NCI-H1417 (cell line): ENCODE measurements at places on chromosomes 5 and 9.

GRCh38 chr5:18072600-18072999 lies 438.3 kb downstream of the TAF11L14 start:
- DNase-seq: no peak

DNA sequence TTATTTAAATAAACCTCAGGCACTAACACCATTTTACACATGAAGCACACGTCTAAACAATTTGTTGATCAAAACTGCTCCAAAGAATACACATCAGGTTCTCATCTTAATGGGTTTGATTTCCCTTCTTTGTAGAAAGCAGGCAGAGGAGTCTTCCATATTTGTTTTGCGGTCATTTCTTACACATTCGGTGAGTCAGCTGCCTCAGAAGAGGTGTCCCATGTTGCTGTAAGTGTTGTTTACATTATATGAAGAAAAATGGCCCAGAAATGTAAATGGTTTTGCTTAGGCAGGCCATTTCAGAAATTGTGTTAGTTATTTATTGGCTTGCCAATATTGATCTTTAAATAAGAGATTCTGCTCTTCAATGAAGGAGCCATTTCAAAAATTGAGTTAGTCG lies 325.8 kb downstream of the TENT4A start:
- no peak for DNase-seq

DNA sequence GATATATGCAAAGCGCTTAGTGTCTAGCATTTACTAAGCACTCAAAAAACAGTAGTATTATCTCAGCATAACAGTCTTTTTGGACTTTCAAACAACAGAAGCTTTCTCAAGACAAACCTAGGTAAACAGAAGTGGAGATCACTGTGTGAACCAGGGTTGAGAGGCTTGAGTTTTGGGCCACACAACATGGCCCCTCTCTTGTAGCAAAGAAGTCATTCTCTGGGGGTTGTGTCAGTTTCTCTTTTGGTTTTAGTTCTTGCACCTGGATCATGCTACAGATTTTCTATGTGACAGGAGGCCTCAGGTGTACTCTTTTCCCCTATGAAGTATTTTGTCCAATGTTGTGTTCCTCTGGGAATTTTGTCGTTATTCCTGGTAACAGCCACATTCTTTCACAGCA lies 30.0 kb downstream of the INSYN2B start:
- DNase-seq: no peak

DNA sequence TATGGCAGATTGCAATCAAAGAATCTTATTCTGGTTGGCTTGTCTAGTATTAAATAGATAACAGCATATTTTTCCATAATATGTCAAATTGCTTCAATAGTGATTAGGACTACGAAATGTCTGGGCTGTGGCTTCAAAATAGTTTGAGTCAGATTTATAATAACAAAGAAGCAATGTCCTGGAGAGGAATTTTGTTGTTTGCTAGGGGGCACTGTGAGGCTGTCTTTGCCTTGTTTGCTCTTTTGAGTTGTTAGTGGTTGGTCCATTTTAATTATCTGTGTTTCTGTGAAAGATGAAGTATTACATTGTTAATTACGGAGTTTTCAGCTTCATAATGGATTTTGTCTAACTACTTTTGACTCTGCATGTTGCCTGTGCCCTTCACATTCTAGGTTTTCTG lies 713.6 kb downstream of the TLE4 start:
- no peak for DNase-seq

- DNase-seq: no peak
These were observed 20.5 kb downstream of the MSX2 start for GRCh38 chr5:174744896-174745295.

DNA sequence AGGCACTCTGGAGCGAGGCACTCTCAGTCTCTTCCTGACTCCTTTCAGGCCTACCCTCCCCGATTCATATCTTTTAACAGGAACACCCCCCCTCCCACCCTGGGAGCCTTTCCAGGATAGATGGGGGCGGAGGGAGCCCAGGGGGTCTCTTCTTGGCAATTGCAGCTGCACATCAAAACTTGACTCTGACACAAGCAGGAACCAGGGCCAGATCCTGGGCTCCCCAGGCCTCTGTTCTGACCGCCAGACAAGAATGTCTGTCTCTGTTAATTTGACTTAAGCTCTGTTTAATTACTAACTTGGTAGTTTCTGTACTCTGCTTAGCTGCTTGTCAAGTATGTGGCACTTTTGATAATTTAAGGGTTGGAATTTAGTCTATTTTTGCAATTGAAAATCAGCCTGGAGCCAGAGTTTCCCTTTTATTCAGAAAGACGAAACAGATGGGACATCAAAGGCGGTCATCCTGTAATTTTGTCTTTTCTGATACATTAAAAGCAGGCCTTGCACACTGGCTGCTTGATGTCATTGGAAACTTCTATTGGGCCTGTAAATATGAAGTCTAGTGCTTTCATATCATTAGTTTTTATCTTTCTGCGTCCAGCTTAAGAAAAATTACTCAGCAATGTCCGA lies 43.3 kb downstream of the ACTL7B start:
- DNase-seq: peak; percentile 33

DNA sequence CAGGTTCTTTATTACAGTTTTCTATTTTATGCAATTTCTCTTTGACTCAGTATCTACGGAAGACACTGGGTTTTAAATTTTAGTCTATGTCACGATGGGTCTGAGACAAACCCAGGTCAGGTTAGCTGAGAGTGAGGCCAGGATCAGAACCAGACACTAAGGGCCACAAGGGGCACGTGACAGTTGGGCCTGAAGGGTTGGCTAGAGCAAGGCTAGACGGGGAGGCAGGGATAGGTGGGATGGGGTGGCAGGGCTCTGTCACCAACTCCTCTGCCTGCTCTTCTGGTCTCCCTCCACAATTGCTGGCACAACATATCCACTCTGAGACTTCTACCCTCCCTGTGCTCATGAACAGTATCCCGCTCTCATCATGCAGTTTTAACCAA lies 76.4 kb downstream of the MED27 start:
- DNase-seq: no peak

DNA sequence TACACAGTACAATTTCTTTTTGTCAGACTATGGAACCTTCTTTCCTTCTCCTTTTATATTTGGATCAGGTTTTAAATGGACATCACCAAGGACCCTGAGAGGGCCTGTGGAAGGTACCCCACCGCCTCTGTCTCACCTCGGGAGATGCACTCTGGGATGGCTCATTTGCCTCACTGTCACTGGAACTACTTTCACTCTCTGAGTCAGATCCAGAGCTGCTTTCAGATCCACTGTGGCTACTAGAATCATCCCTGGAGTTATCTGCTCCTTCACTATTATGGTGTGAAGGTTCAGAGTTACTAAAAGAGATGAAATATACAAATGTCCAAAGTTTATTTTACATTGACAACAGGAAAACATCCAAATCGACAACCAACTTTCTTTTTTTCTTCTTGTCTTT lies 24.6 kb downstream of the LEAP2 start:
- no peak for DNase-seq

GRCh38 chr9:123339666-123340510 lies 16.1 kb upstream of the CRB2 start:
- DNase-seq: peak; percentile 46

DNA sequence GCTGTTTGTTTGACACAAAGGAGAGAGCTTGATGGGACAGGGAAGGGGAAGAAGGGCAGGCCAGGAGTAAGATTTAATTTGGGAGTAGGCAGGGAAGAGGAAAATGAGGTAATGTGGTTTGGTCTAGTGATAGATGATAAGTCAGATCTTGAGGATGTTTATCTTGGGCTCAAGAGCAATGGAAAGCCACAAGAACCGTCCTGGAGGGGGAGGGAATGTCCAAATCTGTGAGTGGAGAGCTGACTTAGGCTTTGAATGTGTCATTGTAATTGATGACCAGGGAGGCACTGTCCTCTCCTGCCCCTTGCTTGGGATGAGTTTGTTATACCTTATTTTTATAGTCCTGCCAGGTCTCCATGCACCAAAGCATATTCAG lies 37.5 kb downstream of the MAMDC2 start:
- no peak for DNase-seq

DNA sequence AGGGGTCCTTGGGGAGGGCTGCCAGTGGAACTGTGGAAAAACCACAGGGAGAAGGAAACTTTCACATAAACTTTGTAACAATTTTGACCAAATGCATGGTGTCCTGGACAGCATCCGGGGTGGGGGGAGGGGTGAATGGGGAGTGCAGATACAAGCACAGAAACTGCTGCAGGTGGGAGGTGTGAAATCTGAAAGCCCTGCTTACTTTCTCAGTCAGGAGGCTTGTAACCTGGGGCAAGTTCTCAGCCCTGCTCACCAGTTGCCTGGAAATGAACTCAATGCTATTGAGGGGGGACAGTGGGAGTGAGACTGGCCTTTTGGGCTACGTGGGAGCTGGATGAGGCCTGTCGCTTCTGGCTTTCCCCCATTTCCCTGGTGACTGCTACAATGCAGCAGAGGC lies 694.5 kb upstream of the ZNF608 start:
- no peak for DNase-seq

- no peak for DNase-seq
These were observed 45.8 kb downstream of the LRRTM2 start for GRCh38 chr5:138829341-138829740.

DNA sequence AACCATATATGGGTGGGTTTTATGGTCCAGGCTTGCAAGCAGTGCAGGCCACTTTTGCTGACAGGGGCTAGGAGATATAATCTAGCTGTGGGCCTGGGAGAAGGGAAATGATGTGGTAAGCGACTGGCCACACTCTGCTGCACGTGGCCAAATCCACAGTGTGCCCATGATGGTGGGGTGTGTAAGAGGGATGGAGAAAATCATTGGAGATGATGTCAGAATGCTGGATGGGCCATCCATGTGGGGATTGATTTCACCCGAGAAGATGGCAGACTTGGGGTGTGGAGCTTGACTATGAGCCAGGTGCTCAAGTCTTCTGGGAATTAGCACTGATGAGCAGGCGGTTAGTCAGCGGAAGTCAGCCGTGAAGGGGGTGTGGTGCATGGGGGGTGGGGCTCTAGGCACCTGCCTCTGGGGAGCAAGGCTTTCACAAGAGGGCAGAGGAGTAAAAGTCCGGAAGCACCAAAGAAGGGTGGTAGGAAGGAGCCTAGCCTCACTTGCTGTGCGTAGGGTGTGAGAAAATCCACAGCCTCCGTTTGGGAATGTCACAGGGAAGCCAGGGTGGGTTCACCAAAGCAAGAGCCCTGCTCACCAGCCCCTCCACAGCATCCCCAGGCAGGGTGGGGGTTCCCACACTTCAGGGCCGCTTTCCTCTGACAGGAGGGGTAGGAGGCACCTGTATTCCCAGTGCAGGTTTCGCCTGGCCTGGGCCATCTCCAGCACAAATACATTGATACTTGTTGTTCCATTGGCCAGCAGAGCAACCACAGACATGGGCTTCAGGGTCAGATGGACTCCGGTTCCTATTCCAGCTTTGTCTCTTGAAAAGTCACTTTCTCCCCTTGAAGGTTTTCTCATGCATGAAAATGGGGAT lies 44.5 kb upstream of the ANGPTL2 start:
- no peak for DNase-seq

DNA sequence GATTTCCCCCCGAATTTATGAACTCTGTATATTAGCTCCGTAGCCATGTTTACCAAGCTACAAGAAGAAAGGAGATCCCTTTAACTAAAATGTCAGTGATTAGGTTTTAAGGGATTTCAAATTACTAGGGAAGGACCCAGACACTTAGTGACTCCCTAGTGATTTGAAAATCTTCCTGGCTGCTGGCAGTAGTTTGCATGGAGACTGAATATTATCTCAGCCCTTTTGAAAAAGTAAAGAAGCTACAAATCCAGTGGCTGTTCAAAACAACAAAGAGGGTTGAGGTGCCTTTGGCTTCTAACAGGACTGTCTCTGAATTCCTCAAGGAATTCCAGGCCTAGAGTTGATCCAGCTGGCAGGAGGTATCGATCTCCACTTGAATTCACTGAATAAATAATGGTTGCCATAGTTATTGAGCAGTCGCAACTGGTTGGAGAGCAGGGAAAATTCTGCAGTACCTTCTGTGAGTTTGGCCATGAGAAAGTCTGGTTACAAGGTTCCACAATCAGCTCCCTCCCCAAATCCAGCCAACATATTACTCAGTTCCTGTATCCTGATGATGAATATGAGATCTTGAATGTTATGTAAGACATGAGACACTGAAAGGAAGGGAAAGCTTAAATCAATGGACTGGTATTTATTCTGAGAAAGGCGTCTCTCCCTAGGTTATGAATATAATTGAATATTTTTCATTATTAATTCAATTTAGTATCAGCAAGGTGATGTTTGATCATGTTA lies 37.7 kb downstream of the NR4A3 start:
- DNase-seq: no peak

DNA sequence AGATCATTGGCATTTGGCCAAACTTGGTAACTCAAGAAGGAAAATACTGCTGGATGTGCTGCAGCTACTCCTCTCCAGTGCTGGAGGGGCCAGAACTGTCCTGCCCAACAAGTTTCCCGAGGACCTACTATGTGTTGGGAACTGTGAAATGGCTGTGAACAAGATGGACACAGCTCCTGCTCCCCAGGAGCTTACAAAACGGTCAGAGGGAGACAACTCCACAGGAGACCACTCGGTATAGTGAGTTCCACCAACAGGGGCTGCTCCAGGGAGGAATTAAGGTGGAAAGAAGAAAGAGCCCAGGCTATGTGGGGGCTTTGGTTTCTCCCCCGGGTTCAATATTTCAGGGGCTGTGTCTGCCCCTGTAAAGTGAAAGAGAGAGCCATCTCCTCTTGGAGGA lies 78.8 kb downstream of the GNA14 start:
- peak; percentile 38 for DNase-seq

- DNase-seq: no peak
These were observed 326.2 kb upstream of the IRX2 start for GRCh38 chr5:3077684-3078083.

GRCh38 chr9:111661150-111661801 lies at the start of gene GNG10:
Gene GNG10 (plus strand): TSS chr9:111661605. CDS start chr9:111661635, 30 bp downstream.
- peak; percentile 40 for DNase-seq

- DNase-seq: no peak
These were observed 2.7 kb upstream of the NSMF start for GRCh38 chr9:137461663-137462395.

- DNase-seq: no peak
These were observed 1.9 kb downstream of the AP3S1 start for GRCh38 chr5:115843444-115844130.

DNA sequence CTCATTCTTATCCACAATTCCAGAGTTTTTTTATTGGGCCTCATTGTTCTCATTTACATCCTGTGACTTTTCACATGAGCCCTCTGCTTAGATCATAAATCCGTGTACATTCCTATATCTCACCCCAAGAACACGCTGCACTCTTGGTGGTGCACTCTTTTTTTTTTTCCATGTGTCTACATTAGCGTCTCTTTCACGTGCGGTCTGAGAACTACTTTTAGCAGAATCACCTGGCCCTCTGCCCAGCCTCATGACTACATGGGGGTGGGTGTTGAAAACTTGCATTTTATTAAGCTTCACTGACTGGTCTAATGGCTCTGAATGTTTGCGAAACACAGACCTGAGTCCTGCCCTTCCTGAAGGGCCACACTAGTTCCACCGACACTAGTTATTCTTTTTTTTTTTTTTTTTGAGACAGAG lies 18.6 kb downstream of the C9orf57 start:
- peak; percentile 20 for DNase-seq
